ENCODE measurements at places on chromosomes 5 and 9.

GRCh38 chr5:151825445-151825844 is 53.7 kb downstream of the G3BP1 start:
- peak; percentile 52 for DNase-seq

GRCh38 chr5:106454651-106455415 is 1215.9 kb downstream of the EFNA5 start:
- no peak for DNase-seq

DNA sequence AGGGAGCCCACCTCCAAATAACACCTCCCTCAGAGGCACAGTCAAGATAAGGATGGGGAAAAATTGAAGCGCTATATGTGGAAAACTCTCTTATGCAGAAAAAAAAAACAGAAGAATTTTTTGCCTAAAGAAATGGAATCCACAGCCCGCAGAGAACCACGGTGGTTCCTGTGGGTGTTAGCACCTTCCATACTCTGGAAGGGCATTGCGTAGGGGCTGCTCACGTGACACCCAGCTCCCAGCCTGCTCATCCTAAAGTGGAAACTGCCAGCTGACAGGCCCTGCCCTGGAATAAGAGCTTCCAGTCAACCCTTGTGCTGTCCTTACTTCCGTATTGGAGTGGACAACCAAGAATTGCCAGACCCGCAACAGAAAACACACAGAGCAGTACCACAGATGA is 142.5 kb downstream of the FSTL4 start:
- DNase-seq = no peak

DNA sequence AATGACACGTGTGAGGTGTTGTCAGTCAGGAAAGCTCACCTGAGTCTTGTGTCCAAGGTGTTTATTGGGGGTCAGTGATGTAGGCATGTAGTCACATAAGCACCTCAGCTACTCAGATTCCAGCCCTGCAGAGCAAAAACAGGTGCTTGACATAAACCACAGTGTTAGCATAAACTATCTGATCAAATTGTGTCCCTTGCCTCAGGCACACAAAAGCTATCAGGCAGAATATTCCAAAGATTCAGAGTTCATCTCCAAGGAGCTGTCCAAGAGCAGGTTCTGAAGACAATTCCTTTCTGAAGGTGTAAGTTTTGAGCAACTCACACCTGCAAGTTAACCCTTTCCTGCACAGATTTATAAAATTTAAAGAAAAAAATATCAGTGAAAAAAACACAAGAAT is 102.2 kb upstream of the ITGA1 start:
- no peak for DNase-seq

DNA sequence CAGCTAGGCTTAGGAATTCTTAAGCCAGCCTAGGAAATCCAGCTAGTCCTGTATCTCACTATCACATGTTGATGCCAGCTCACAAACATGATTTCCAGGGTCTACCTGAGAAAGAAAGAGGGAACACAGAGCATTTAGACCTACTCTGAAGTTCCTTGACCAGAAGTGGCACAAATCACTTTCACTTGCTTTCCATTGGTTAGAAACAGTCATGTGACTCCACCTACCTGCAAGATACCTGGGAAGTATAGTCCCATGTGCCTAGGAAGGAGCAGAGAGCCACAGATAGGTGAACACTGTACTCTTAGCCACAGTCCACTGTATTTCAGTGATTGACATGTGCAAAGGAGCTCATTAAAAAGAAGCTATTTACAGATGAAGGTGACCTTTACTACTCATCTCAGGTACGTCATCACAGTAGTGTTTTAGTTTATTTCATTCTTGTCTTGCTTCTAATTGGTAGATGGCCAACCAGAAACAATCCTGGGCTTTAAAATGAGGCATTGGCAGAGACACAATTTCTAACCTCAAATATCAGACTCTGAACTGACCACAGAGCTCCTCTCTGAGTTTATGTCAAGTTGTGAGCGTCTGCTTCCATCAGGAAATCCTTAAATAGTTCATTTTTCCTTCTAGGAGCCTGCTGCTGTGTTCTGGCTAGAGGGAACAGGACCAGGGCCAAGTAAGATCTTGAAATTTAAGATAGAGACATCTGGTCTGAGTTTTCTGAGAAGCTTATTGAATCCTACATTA is 340.7 kb downstream of the TLE4 start:
- DNase-seq = peak; percentile 9

DNA sequence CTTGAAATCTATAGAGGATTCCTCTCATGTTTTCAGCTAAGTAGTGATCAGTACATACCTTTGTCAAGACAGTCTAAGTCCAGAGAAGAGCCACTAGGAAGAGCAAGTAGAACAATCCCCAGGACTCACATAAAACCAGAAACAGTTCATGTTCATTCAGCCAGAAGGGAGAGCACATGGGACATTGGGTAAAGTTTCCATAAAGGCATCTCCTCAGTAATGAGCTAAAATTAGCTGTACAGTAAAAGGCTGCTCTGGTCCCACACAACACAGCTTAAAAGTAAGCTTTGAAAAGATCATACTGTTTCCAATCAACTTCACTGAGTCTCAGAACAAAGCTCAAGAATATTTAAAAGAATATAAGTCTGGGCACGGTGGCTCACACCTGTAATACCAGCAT is 32.4 kb downstream of the HOMER1 start:
- no peak for DNase-seq

GRCh38 chr9:131082774-131083512 is 13.4 kb upstream of the AIF1L start:
- DNase-seq = no peak

- no peak for DNase-seq
Observed at GRCh38 chr5:107512029-107512428, 158.7 kb downstream of the EFNA5 start.

GRCh38 chr9:32413424-32413823 is 29.0 kb downstream of the ACO1 start:
- no peak for DNase-seq

DNA sequence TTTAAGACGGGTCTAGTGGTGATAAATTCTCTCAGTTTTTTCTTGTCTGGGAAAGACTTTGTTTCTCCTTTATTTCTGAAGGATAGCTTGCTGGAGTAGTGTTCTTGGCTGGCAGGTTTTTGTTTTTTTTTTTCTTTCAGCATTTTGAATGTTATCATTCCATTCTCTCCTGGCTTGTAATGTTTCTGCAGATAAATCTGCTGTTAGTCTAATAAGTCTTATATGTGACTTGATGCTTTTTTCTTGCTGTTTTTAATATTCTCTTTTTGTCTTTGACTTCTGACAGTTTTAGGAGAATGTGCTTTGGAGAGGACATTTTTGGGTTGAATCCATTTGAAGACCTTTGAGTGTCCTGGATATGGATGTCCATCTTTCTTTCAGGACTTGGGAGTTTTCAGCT is 16.0 kb downstream of the HSD17B4 start:
- DNase-seq = no peak
